Brain pericyte (primary cell): ENCODE measurements at places on chromosomes 2 and 18.

DNA sequence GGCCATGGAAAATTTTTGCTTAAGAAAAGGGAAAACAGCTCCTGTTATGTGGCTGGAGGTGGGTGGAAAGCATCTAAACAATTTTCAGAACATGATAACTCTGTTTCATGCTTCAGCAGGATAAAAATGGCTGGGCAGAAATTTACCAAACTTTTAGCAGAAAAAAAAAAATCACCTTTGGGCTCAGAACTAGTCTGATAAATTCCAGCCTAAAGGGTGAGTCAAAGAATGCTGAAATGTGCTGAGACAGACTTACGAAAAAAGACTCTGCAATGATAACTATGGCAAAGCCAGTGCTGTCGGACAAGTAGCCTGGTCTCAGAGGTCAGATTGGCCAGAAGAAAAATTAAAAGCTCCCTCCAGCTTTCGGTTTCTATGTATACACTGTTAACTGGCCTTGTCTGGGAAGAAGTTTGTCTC lies 123.6 kb downstream of the LRATD1 start:
- no peak for DNase-seq

DNA sequence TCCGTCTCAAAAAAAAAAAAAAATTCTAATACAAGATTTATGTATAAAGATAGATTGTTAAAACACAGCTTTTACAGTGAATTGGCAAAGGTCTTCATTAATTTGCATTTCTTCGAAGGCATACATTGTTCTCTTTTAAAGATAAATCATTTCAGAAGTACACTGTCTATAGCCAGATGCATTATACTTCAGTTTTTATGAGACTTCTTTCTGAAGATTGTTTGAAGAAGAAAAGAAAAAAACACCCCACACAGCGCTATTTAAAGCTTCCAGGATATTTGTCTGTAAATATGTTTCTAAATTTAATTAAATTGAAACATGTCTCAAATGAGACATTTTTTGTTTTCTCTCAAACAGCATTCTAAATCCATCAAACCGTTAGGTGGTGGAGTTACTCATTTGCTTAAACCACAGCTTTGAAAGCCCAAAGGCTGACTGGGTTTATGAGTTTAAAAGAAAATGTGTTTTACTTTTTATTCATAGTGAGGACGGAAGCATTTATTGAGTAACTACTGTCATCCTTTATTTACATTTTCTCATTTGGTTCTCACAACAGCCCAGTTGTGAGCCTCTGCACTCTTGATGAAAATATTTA lies 42.4 kb upstream of the C1GALT1C1L start:
- DNase-seq = no peak

DNA sequence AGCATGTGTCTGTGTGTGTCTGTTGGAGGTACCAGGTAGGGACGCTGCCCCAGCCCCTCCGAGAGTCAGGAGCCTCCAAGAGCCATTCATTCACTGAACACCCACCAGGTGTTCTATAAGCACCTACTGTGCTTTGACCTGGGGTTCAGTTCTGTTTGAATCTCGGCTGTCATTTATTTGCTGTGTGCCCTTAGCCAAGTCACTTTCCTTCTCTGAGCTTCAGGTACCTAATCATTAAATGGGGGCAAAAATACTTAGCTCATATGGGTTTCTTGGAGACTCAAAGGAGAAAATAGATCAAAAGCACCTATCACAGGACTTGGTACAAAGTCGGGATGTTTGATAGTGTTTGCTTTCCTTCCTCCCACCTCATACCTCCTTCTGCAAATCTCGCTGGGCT lies 13.2 kb downstream of the ASIC4 start:
- DNase-seq = no peak

DNA sequence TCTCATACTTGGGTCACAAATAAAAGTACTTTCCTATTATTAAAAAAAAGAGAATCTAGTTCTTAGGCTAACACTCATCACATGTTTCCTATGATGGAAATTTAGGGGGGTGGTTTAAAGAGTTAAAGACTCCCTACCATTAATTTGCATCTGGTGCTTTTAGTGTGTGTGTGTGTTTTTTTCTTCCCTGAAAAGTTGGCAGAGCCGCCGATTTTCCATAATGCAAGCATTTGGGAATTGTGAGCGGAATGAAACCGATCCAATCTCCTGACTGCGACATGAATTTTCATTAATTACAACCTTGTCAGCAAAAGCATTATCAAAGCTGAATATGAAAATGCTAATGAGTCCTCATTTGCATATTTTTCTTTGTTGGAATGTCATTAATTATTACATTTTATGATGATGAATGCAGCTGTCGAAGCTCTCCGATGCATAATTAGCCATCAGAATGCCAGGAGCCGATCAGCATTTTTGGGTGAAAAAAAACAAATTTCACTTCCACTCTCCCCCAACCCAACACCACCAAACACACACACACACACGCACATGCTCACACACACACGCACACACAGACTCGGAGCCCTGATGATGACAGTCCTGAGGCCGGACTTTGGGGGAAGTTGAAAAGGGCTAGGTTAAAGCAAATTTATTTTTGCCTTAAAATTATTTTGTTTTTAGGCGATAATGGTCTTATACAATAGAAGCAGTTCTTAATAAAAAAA lies 165.4 kb downstream of the TCF4 start:
- DNase-seq = no peak

GRCh38 chr2:38207168-38207567 lies 131.2 kb upstream of the CYP1B1 start:
- no peak for DNase-seq

GRCh38 chr2:65016789-65017188 lies 27.6 kb downstream of the SLC1A4 start:
- DNase-seq = no peak

- DNase-seq = peak; percentile 90
Observed at GRCh38 chr2:111918383-111918806, 20.0 kb downstream of the MERTK start.

- DNase-seq = no peak
Observed at GRCh38 chr18:7584646-7585275, 17.6 kb downstream of the PTPRM start.

GRCh38 chr2:239793086-239793485 lies 232.1 kb downstream of the NDUFA10 start:
- no peak for DNase-seq

DNA sequence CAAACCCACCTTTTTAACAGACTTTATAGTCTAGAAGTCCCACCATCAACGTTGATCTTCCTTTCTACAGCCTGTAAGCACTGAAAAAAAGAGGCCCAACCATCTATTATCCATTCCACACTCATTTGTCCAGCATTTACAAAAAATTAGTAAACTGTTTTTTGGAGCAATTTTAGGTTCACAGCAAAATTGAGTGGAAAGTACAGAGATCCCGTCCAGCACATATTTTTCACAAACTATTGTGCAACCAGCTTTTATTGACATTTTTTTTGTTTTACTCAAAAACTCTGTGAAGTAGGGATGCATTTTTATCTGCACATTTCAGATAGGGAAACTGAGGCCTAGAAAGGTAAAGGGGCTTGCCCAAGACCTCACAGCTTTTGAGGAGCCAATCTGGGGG lies 68.6 kb downstream of the TNP1 start:
- no peak for DNase-seq

DNA sequence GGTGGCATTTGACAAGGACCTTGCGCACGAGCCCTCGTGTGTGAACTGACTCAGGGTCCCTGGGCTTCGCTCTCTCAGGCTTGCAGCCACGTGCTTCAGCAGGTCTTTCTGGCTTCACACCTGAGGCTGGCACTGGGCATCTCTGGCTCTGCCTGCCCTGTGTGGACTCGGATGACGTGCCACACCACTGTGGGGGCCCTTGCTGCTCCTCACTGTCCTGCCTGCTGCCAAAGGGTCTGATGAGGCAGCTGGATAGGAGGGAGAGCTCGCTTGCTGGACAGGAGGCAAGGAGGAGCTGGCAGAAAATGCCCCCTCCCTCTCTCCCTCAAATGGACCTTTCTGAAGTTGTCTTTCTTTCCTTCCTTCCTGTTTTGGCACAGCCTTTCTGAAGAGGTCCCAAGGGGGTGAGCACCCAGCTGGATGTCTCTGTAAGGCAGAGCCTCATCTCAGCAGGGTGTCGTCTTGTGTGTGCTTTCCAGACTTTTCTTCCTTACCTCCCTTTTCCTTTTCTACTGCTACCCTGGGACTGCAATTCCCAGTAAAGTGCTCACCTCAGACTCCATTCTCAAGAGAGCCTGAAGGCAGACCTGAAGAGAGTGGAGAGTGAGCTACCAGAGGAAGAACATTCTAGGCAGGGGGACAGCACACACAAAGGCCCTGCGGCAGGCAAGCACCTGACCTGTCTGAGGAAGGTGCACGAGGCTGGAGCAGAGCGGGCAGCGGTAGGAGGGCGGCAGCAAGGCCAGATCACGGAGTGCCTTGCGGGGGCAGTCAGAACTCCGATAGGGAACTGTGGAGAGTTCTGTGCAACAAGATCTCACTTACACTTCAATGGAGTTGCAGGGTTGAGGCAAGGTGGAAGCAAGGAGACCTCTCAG lies 5.3 kb downstream of the PER2 start:
- DNase-seq = no peak
